ENCODE measurements at places on chromosomes 2 and 18. TPM values are rescaled to one million over a fixed set of nuclear protein-coding genes. Genes with fewer than 3 reads are reported as not detected.
A peak's percentile ranks its signal among the peaks of the same experiment; 100 is the strongest.

- DNase-seq, result no peak
These were observed 474.8 kb downstream of the ARHGAP15 start for GRCh38 chr2:143603846-143604565.

NTSR2 gene
- not detected for total RNA-seq

GRCh38 chr2:8604262-8604661 lies 77.6 kb upstream of the ID2 start:
- no peak for DNase-seq

GRCh38 chr18:31402026-31402373 lies 25.4 kb downstream of the DSG4 start:
- no peak for DNase-seq

- no peak for DNase-seq
These were observed 28.9 kb downstream of the PXDN start for GRCh38 chr2:1715184-1716013.

- DNase-seq, result no peak
These were observed 3.5 kb upstream of the IL1B start for GRCh38 chr2:112840068-112840445.

CSRNP3 gene
- total RNA-seq, result 4.0 TPM

GRCh38 chr2:99776206-99776905 lies 286.5 kb upstream of the REV1 start:
- DNase-seq, result no peak

TANC1 gene
- total RNA-seq, result 14.3 TPM

VWC2L gene
- not detected for total RNA-seq

TRIM43 gene
- total RNA-seq, result not detected

SCN2A gene
- 0.17 TPM for total RNA-seq

GRCh38 chr2:26008851-26009566 lies 24.9 kb upstream of the RAB10 start:
- peak; percentile 63 for DNase-seq

GRCh38 chr18:8947566-8947965 lies 154.9 kb upstream of the NDUFV2 start:
- DNase-seq, result peak; percentile 92

STEAP3 gene
- 117 TPM for total RNA-seq

- no peak for DNase-seq
These were observed 451.0 kb downstream of the MEIS1 start for GRCh38 chr2:66885775-66886383.

DNA sequence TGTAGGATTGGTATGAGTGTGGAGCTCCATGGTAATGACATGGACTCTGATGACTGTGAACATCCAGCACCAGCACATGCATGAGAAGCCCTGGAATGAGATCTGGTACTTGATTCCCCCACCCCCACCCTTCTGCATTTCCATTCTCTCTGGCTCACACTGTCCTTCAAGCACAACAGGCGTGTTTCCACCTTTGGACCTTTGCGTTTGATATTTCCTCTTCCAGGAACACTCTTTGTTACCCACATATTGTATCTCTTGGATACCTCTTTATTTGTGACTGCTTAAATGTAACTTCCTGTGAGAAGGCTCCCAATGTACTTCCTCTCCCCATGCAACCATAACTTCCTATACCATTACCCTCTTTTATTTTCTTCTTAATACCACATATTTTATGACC lies 263.8 kb downstream of the HNMT start:
- DNase-seq, result no peak

DNA sequence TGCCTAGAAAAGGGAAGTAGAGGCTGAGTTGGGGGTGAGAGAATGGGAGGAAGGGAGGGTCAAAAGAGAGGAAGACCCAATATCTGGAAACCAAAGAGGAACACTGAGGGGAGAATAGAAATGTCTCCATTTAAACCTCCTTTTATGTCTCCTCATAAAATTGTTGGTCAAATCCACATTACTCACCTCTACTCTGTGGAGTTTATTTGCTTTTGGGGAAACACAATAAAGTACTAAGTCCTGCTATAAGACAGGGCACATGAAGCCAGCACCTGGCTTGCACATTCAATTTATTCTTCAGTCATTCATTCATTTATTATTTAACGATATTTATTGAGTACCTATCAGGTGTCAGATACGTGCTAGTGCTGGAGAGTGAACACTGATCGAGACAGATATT lies 60.3 kb upstream of the NFE2L2 start:
- no peak for DNase-seq

NPPC gene
- total RNA-seq, result 0.12 TPM

EPB41L3 gene
- total RNA-seq, result not detected

DNA sequence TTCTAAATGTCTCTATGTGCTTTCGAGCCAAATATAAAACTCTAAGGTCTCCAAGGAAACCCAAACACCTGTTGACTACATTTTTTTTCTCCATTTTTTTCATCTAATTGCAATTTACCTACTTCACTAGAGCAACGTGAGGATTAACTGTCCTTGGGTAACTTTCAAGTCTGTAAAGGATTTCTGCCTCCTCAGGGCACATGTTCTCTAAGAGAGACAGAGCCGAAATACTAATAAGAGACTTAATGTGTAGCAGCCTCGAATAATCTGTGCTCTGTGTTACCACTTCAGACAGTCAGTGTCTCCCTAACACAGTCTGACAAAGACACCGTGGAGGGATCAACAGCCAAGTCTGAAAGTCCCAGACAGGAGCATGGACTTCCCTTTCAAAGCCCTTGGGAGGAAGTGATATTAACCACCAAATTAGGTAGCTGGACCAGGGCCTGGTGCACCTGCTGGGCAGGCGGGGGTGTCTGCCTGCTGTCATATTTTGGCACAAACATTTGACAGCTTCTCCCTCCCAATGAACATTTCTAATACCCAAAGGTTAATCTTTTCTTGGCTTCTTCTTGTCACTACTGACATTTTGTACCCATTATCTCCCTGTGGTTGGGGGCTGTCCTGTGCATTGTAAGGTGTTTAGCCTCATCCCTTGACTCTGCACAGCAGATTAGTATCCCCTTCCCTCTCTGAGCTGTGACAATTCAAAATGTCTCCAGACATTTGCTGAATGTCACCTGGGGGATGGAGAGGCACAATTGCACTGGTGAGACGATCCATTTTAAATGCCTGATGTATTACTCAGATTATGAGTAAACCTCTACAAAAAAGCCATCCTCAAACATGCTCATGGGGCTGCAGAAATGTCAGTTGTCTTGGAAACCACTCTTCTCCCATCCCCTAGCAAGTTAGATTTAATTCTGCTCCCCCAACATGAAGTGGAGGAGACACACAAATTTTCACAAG lies 45.7 kb upstream of the LYPD1 start:
- DNase-seq, result peak; percentile 34
